Psoas muscle (tissue), 8 donors: ENCODE measurements at places on chromosomes 1 and 21. TPM values are rescaled to one million over a fixed set of nuclear protein-coding genes. Genes with fewer than 3 reads are reported as not detected.

IL20 gene
- 1.2 TPM for total RNA-seq

KCNA3 gene
- total RNA-seq, result 0.16 TPM

AADACL4 gene
- not detected for total RNA-seq

LINGO4 gene
- 18.2 TPM for total RNA-seq

KRTAP13-4 gene
- not detected for total RNA-seq

EPS15 gene
- total RNA-seq, result 61.0 TPM

NECTIN4 gene
- total RNA-seq, result not detected

UTS2 gene
- not detected for total RNA-seq

CFHR5 gene
- total RNA-seq, result not detected

C1orf141 gene
- total RNA-seq, result not detected

C1orf94 gene
- not detected for total RNA-seq

RASSF5 gene
- 1.9 TPM for total RNA-seq

SLC25A34 gene
- total RNA-seq, result 6.1 TPM

MXRA8 gene
- 10.0 TPM for total RNA-seq

GJA9 gene
- not detected for total RNA-seq

RHBG gene
- total RNA-seq, result not detected
